Sigmoid colon (tissue), 7 donors: ENCODE measurements at places on chromosomes 11 and 22. TPM values are rescaled to one million over a fixed set of nuclear protein-coding genes. Genes with fewer than 3 reads are reported as not detected.

EMID1 gene
- polyA plus RNA-seq: 3.2 TPM

SPI1 gene
- polyA plus RNA-seq: 27.1 TPM

EHF gene
- polyA plus RNA-seq: 151 TPM

CLTCL1 gene
- polyA plus RNA-seq: 2.3 TPM

SLC16A8 gene
- polyA plus RNA-seq: not detected

ACCSL gene
- polyA plus RNA-seq: not detected

CD6 gene
- polyA plus RNA-seq: 0.23 TPM

TRIM48 gene
- not detected for polyA plus RNA-seq

KLHDC7B gene
- polyA plus RNA-seq: 2.0 TPM

GRCh38 chr11:36033082-36033751, 89.4 kb downstream of the LDLRAD3 start:
- H3K4me1 ChIP-seq: peaks cover 30% of the 10 kb centered on the region
- H3K27me3 ChIP-seq: no peaks in the 10 kb centered on the region

DNA sequence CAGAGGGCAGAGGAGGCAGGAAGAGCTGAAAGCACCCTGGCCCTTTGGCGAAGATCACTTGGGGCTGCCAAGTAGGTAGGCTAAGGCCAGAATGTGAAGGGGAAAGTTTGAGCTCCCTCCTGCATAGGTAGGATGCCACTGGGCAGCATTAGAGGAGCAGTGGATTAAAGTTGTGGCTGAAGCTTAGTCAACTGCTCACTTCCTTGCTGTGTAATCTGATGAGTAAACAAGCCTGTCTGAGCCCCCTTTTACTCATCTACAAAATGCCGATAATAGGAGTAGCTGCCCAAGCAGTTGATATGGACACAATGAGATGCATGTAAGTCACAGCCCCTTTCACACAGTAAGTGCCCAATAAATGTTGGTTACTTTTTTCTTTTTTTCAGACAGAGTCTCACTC, 216.4 kb downstream of the MN1 start:
- peaks cover 16% of the 10 kb centered on the region for H3K4me1 ChIP-seq
- no peak overlapping the region for H3K27ac ChIP-seq
- no peaks in the 10 kb centered on the region for H3K27me3 ChIP-seq
- H3K4me3 ChIP-seq: no peak overlapping the region
- DNase-seq: no peak

GRCh38 chr11:72136684-72137262, 1.2 kb downstream of the FOLR3 start:
- H3K36me3 ChIP-seq: no peaks in the 10 kb centered on the region
- no peaks in the 10 kb centered on the region for H3K4me1 ChIP-seq
- no peaks in the 10 kb centered on the region for H3K27me3 ChIP-seq

DNA sequence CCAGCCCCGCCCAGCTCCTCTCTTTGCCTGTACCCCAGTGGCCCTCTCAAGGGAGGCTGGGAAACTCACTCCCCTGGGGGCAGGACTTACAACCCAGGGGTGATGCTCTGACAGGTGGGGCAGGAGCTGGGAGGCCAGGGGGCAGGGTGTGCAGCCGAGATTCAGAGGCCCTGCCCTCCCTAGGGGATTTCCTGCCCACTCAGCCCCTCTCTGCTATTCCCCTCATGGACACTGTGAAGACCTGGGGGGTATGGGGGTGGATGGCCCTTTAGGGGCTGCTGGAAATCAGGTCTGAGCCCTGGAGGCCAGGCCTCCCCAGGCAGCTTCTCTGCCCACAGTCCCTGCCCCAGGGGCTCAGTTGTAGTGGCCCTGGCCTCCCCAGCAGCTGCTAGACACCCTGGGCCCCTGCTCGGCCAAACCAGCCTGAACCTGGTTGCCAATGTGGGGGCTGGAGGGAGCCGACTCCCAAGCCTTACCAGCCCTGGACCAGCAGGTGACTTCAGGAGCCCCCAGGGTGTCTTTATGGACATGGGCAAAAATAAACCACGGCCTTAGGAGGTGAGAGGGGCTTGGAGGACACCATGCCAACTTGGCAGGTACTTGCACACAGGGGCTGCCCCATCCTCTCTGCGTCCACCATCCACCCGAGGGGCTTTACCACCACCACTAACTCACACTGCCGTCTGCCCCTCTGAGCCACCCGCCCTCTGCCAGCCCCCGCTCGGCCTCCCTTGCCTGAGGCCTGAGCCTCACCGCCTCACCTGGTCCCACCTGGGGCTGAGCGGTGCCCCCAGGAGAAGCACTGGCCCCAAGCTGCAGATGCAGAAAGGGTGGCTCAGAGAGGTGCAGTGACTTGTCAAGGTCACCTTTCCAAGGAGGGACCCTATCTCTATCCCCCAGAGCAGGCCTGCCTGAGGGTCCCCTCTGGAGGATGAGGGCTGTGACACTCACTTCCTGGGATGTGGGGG, 2.8 kb upstream of the PHLDA2 start:
- H3K27me3 ChIP-seq: peaks cover 15% of the 10 kb centered on the region
- peak; percentile 64 for DNase-seq
- H3K4me3 ChIP-seq: no peak overlapping the region
- no peaks in the 10 kb centered on the region for H3K36me3 ChIP-seq

GRCh38 chr11:113670149-113670830, 35.8 kb downstream of the TMPRSS5 start:
- H3K27me3 ChIP-seq: no peaks in the 10 kb centered on the region
- no peaks in the 10 kb centered on the region for H3K36me3 ChIP-seq
- no peak overlapping the region for H3K27ac ChIP-seq
- no peak overlapping the region for H3K4me3 ChIP-seq
- H3K4me1 ChIP-seq: no peaks in the 10 kb centered on the region

DNA sequence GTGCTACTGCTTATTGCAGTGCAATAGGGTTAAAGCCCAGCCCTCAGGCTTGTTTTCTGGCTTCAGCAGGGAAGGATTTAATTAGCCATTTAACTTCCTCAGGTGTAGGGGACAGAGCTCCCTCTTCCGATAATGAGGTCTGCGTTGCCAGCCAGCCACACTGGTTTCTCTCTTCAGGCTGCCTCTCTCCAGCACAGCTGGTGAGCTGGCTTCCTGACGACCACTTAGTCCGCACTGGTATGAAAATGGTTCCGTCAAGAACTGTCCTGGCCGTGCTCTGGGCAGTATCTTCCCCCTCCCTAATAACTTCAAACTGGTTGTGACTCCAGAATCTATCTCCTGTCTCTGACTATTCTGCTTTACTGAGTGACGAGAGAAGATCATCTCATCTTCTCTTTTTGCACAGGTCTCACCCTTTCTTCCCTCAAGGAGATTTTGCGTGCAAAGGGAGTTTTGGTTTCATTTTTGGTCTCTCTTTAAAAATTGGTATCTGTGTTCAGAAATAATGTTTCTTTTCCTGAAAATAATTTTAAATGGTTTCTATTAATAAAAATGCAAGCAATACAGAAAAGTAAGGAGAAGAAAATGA, 49.2 kb downstream of the CNTN5 start:
- no peaks in the 10 kb centered on the region for H3K4me1 ChIP-seq
- peak overlapping the region; percentile 41 for H3K4me3 ChIP-seq
- no peak overlapping the region for H3K27ac ChIP-seq
- peak; percentile 48 for DNase-seq
- no peaks in the 10 kb centered on the region for H3K27me3 ChIP-seq
- no peaks in the 10 kb centered on the region for H3K36me3 ChIP-seq

DNA sequence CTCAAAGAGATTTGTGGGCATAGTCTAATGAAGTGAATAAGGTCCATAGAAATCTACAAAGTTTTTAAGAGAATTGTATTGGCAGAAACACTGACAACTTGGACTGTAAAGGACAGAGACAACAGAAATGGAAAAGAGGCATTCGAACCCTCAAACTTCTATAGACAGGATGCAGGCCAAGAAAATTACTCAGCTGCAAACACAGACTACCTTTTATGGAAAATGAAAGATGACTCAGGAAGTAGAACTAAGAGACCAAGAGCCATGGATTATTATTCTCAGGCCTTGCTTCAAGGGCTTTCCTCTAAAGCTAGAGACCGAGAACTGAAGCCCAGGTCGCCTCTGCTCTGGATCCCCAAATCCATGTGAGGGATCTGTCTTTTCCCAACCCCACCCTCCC, 3.8 kb upstream of the PELI3 start:
- H3K36me3 ChIP-seq: no peaks in the 10 kb centered on the region
- no peak for DNase-seq

GRCh38 chr22:31271485-31271884, 20.8 kb downstream of the PIK3IP1 start:
- H3K36me3 ChIP-seq: peaks cover 25% of the 10 kb centered on the region
- H3K27ac ChIP-seq: no peak overlapping the region
- H3K4me1 ChIP-seq: no peaks in the 10 kb centered on the region
- no peak overlapping the region for H3K4me3 ChIP-seq

DNA sequence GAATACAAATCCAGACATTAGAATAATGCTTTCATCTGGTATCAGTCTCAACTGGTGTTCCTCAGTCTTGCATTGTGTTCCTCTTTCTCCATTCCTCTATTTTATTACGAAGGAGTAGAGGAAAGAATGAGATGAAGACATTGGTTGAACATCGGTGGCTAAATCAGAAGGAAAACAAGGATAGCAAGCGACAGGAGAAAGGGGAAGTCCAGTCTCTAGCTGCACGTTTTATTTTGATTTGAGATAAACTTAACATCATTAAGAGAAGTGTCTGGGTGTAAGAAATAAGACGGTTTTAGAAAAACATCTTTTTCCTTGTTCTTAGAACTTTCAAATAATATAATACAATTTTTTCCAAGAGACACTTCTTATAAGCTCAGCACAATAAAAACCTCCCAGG, 6.2 kb downstream of the SOX6 start:
- no peak overlapping the region for H3K27ac ChIP-seq
- no peaks in the 10 kb centered on the region for H3K4me1 ChIP-seq
- no peak overlapping the region for H3K4me3 ChIP-seq
- no peaks in the 10 kb centered on the region for H3K27me3 ChIP-seq

- H3K36me3 ChIP-seq: no peaks in the 10 kb centered on the region
- no peak for DNase-seq
- no peak overlapping the region for H3K4me3 ChIP-seq
- H3K27ac ChIP-seq: no peak overlapping the region
- no peaks in the 10 kb centered on the region for H3K4me1 ChIP-seq
These were observed 70.3 kb downstream of the SOX6 start for GRCh38 chr11:16286095-16286494.

GRCh38 chr22:22924369-22925145, 36.9 kb downstream of the IGLL5 start:
- no peak for DNase-seq
- H3K27me3 ChIP-seq: no peaks in the 10 kb centered on the region
- no peak overlapping the region for H3K27ac ChIP-seq
- H3K36me3 ChIP-seq: no peaks in the 10 kb centered on the region
- H3K4me3 ChIP-seq: no peak overlapping the region
- H3K4me1 ChIP-seq: no peaks in the 10 kb centered on the region

GRCh38 chr11:106714199-106714598, 304.1 kb downstream of the GUCY1A2 start:
- no peak overlapping the region for H3K27ac ChIP-seq
- no peaks in the 10 kb centered on the region for H3K36me3 ChIP-seq
- H3K27me3 ChIP-seq: no peaks in the 10 kb centered on the region
- H3K4me3 ChIP-seq: no peak overlapping the region
- no peaks in the 10 kb centered on the region for H3K4me1 ChIP-seq

GRCh38 chr11:125399945-125400344, 96.1 kb downstream of the FEZ1 start:
- H3K4me1 ChIP-seq: no peaks in the 10 kb centered on the region
- H3K27ac ChIP-seq: no peak overlapping the region
- no peak overlapping the region for H3K4me3 ChIP-seq
- no peak for DNase-seq

DNA sequence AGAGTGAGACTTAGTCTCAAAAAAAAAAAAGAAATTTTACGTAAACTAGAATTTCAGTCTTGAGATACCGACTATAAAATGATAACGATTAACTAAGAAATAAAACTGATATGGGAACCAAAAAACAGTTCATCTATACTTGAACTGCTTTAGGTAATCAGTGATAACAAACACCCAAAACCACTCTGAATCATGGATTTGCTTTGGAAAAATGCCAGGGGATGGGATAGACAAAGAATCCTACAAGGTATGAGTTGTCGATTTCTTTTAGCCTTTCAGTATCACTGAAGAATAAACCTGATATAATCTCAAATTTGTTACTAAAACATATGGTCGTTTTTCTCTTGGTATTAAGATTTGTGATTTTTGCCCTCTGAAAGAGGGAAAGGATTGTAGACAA, 13.7 kb downstream of the CSTF3 start:
- H3K4me3 ChIP-seq: no peak overlapping the region
- H3K27ac ChIP-seq: no peak overlapping the region
- no peaks in the 10 kb centered on the region for H3K36me3 ChIP-seq
- no peaks in the 10 kb centered on the region for H3K27me3 ChIP-seq

- H3K27ac ChIP-seq: peak overlapping the region; percentile 90
- no peaks in the 10 kb centered on the region for H3K27me3 ChIP-seq
- peaks cover 55% of the 10 kb centered on the region for H3K4me1 ChIP-seq
- DNase-seq: peak; percentile 78
These were observed 14.5 kb downstream of the CARS1 start for GRCh38 chr11:3042496-3043314.

DNA sequence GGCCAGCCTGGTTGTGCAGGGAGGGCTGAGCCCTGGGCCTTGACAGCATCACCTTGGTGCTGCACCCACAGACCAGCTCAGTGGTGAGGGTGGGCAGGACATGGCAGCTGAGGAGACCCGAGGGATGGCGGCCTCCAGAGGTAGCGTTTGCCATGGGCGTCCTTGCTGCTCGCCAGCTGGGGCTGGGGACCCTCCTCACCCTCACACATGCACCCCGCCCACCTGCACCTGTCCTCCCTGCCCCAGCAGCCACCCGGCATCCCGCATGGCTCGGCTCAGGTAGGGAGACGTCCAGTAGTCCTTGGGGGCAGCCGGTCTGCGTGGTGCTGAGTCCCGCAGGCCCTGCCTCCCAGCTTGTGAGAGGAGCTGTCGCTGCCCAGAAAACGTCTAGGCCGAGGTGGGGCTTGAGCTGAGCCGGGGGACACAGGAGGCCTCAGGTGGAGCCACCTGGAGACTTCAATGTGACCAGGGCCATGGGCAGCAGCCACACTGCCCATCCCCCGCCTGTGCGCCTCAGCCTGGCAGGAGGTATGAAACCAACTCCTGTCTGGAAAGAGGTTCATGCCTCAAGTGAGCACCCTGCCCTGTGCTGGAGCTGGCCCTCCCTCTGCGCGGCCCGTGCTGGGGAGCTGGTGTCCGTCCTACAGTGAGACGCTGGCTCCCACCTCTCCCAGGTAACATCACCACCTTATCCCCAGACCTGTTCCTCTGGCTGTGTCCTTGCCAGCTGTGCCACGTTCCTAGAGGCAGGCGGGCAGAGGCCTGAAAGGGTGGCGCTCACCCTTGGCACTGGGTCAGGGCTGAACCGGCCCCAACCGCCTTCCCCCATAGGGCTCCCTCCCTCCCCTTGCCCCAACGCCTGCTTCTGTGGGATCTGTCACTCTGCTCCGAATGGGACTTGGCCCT, 3.3 kb upstream of the TRABD start:
- no peak overlapping the region for H3K4me3 ChIP-seq
- no peaks in the 10 kb centered on the region for H3K36me3 ChIP-seq
- no peak for DNase-seq
- H3K27ac ChIP-seq: no peak overlapping the region
- H3K27me3 ChIP-seq: peaks cover 19% of the 10 kb centered on the region
- H3K4me1 ChIP-seq: peaks cover 34% of the 10 kb centered on the region

GRCh38 chr11:15123849-15124248, 9.1 kb downstream of the INSC start:
- H3K27me3 ChIP-seq: no peaks in the 10 kb centered on the region
- H3K27ac ChIP-seq: no peak overlapping the region
- H3K36me3 ChIP-seq: no peaks in the 10 kb centered on the region
- H3K4me1 ChIP-seq: no peaks in the 10 kb centered on the region
- no peak overlapping the region for H3K4me3 ChIP-seq

- H3K4me3 ChIP-seq: peak overlapping the region; percentile 31
- H3K36me3 ChIP-seq: no peaks in the 10 kb centered on the region
- peak; percentile 68 for DNase-seq
- no peaks in the 10 kb centered on the region for H3K4me1 ChIP-seq
These were observed 13.2 kb upstream of the HDHD5 start for GRCh38 chr22:17172029-17172833.
